Nucleus accumbens (tissue), 56 donors: ENCODE measurements at places on chromosomes 7 and 10.

- no peak for DNase-seq
Observed at GRCh38 chr7:19030281-19030680, 87.2 kb downstream of the TWIST1 start.

DNA sequence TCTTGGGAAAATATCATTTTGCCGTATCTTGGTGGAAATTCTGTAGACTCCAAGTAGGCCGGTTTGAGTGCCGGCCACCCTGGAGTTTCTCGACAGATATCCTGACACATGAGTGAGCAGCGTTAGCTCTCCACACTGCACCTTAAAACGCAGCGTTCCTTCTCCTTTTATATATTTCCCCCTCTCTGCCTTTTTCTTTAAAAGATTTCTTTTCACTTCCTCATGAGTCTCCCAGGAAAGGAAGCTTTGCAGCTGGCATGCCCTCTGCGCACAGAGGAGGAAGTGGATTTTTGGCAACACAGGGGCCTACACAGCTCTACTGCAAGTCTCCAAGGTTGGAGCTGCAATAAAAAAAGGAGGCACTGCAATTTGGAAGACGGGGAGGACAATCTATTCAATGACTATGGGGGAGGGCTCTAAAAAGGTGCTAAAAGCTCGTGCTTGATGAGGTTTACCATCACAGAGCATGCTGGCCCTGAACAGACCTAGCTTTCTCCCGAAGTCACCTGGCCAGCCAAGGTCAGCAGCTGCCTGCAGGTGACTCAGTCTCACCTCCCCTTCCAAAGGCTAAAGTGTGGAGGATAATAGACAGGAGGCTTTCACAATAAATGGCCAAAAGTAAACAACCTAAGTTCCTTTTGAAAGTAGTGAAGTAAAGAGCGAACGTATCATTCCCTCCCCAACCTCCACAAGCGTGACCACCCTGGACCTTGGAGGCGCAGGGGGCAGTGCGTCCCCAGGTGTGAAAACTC lies 252.8 kb downstream of the ZMYND11 start:
- no peak for DNase-seq

GRCh38 chr7:115511330-115511729 lies 519.2 kb downstream of the TFEC start:
- DNase-seq: no peak

DNA sequence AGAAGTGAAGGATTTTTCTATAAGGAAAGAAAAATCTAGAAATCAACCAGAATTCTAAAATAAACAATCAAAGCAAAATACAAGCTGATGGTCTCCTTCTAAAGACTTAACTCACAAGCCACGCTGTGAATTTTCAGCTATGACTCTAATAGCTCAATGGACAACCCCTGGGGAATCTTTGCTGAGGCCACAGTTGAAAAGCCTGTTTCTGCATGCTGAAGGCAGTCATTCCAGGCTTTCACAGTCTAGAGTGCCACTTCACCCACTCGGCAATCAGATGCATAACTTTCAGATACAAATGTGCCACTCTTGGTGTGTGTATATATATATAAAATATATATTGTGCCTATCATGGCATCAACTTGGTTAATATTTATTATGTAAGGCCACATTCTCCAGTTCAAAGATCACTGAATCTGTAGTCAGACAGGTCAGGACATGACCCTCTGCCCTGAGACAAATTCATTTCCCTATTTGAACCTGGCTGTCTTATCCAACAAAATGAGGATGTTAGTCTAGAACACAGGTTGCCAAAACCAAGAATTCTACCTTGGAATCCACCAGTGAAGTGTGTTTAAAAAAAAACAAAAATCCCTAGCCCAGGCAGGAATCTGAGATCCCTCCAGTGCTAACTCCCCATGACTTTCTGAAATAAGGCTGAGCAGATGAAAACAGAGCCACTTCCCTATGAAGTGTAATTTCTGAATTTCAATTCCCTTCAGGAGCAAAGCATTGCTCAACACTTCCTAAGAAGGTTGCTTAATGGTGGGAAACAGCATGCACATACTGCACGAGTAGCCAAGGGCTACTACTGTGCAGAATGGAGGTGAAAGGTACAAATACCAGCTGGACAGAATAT lies 9.9 kb downstream of the LIPA start:
- no peak for DNase-seq

GRCh38 chr7:353746-354325 lies 63.9 kb downstream of the FOXL3 start:
- DNase-seq: peak; percentile 18

DNA sequence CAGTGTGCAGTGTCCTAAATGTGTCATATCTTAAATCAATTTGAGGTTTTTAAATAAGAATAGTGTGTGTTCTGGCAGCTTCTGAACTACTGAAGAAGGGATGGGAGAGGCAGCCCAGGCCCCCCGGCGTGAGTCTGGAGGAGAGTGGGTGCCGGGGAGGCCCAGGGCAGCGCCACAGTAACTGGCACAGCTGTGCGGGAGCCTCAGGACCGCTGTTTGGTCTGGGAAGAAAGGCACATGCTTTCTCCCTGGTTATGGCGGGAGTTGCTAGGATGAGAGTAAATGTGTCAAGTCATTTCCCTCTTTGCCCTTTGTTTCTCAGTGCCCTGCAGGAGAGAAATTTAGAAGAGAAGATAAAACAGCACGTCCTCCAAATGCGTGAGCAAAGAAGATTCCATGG lies 31.9 kb upstream of the PWWP2B start:
- no peak for DNase-seq

- DNase-seq: no peak
Observed at GRCh38 chr10:76942628-76943416, 694.8 kb downstream of the KCNMA1 start.

GRCh38 chr10:130403153-130404075 lies 267.2 kb downstream of the GLRX3 start:
- DNase-seq: no peak

- no peak for DNase-seq
Observed at GRCh38 chr10:76550806-76551205, 1086.8 kb downstream of the KCNMA1 start.

DNA sequence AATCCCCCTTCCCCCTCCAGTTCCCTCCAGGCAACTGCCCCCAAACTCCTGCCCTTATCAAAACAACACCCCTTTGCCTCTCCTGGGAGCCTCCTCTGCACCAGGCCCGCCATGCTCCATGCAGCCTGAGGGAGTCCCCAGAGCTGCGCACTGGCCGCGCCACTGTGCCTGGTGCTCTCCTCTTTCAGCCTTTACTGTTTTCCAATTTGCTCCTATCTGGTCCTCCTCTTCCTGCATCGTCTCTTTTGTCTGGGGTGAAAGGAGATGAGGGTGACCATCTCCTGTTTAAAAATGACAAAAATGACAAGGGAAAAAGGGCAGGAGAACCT lies 165.8 kb upstream of the ADCY1 start:
- DNase-seq: no peak

DNA sequence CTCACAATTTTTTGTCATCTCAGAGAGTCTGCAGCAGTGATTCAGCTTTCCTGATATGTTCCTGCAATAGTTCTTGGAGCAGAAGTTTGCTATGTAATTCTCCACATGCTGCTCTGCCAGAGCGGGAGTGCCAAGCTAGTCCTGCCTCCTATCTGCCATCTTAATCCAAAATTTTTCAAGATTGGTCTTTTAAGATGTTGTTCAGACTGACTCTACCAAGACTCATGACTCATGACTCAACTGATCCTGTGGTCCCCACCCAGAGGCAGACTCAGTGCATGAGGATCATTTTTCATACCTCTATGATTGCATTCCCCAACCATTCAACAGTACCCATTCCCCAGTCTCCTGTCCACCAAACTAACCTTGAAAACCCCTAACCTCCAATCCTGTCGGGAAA lies 470.8 kb downstream of the INHBA start:
- no peak for DNase-seq

- DNase-seq: no peak
Observed at GRCh38 chr7:144784943-144785342, 50.9 kb downstream of the TPK1 start.

- no peak for DNase-seq
Observed at GRCh38 chr10:92384741-92385140, 93.8 kb downstream of the MARCHF5 start.

DNA sequence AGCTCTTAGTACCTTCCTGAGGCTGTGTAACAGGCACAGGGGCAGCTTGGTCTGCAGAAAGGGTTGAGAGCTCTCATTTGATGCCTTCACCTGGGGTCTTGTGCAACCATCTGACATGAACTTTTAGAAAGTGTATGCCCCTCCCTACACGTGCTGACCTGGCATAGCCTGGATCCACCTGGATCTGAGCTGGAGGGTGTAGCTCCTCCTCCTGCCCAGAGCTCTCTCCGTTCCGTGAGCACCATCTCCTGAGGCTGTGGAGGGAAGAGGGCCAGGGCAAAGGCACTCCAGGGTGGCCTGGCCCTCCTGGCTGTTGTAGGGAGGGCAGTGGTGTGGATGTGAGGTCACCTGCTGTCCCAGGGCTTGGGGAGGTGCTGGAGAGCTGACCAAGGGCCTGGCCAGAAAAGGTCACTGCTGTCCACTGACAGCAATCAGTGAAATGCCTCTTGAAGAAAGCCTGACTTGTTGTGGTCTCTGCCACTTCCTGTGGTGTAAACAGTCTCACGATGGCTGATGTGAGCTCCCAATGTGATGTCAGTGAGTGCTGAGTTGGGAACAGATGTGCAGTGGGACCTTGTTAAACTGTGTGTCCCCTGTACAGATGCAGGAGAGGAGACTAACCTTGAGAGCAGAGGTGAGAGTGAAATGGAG lies 23.0 kb downstream of the AMZ1 start:
- no peak for DNase-seq

- no peak for DNase-seq
Observed at GRCh38 chr7:17159500-17160037, 138.9 kb upstream of the AHR start.

- DNase-seq: no peak
Observed at GRCh38 chr7:93044147-93044810, 73.5 kb downstream of the SAMD9 start.

DNA sequence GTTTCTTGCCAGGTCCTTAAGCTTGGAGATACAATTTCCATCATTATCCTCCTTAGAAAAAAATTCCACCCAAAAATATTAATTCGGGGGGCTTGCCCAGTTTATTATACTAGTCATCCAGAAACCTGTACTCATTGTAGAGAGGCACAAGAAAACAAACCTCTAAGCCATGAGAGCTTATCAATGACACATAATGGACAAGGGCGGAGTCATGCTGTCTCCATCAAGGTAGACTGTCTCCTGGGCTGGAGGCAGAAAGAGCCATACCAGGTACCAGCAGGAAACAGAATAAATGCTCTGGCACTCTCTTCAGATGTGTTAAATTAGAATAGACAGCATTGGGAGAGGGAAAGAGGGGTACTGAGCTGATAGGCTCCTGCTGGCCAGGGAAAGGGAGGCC lies 69.8 kb upstream of the GSDME start:
- DNase-seq: no peak

DNA sequence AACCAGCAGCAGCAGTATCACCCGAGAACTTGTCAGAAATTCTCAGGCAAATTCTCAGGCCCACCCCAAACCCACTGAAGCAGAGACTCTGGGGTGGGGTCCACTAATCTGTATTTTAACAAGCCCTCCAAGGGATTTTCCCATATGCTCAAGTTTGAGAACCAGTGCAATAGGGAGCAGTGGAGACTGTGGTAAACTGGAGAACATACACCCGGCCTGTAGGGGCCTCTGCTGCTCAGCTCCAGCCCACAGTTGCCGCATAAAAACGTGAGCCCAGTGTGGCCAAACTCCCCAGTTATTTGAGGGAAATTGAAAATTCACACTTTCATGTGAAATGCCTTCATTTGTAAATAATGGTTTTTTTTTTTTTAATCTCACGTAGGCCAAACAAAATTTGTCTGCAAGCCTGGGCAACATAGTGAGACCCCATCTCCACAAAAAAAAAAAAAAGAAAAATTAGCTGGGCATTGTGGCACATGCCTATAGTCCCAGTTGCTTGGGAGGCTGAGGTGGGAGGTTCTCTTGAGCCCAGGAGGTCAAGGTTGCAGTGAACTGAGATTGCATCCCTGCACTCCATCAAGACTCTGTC lies 97.6 kb upstream of the ZMIZ1 start:
- no peak for DNase-seq

DNA sequence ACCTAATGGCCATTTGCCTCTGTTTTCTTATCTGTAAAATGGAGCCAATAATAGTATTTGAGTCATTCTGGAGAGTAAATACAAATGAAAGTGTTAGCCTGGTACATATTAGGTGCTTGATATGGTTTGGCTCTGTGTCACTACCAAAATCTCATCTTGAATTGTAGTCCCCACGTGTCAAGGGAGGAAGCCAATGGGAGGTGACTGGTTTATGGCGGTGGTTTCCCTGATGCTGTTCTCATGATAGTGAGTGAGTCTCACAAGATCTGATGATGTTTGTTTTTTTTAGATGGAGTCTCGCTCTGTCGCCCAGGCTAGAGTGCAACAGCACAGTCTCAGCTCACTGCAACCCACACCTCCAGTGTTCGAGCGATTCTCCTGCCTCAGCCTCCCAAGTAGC lies 194.0 kb upstream of the SEMA3E start:
- DNase-seq: no peak

DNA sequence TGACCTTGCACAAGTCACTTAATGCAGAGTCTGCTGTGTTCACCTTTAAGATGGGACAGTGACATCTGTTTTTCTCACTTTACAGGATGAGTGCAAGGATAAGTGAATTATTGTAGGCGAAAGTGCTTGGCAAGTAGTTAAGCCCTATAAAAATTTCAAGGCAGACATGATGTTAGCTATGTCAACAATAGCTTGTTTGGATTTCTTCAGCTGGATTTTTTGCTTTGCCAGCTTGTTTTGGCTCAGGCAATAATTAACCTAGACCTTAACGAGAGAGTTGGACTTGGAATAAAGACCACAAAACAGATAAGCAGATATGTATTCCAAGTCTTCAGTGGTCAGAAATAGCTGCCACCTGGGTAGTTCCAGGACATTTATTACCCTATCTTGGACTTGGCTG lies 255.2 kb downstream of the ARL4A start:
- DNase-seq: no peak

DNA sequence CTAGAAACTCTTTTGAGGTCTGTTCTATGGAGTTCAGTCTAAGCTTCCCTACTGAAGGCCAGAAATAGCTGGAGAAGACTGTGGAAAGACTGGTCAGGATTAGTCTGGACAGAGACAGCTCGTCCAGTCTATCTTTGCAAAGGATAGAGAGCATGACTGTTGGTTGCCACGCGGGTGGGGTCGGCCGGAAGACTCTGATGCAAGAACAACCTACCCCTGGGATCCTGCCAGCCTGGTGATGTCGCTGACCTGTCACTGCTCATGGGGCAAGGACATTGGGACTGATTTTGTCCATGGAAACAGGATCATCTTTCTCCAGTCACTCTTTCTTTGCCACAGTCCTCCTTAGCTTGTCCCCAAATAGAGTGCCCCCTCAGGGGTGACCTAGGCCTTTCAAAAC lies 337.6 kb upstream of the NPSR1 start:
- DNase-seq: no peak

DNA sequence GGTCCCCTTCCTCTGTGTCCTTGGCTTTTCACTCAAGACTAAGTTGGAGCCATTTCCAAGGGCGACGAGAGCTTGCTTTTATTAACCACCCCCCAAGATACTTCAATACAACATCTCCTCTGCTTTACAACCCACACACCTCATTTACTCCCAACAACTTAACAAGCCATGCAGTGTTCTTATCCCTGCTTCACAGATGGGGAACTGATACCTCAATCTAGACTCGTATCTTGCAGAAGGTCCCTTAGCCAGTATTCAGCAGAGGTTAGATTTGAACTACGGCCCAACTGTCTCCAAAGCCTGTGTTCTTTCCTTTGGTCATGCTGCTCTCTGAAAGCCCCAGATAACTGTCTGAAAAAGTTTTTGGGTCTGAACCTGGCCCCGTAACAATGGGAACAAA lies 444.8 kb downstream of the GRID1 start:
- no peak for DNase-seq

- DNase-seq: no peak
Observed at GRCh38 chr7:26724795-26725194, 139.6 kb downstream of the SKAP2 start.
